ENCODE measurements at places on chromosomes 6 and 20.

DNA sequence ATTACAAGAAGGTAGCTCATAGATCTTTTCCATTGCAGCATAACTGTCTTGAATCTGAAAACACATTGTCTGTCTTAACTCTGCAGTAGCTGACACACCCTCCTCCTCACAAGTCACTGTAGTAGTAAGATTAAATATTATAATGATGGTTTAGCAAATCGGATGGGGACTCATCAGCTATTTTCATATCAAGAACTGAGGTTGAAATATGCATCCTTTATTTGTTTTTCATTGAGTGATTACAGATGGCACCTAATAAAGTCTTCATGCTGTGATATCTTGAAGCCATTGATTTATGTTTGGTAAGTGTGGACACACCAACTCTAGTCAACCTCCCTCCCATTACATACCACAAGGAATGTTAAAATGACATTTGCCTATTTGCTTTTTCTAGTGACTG is 267.4 kb upstream of the TAB2 start:
- no peak for DNase-seq

DNA sequence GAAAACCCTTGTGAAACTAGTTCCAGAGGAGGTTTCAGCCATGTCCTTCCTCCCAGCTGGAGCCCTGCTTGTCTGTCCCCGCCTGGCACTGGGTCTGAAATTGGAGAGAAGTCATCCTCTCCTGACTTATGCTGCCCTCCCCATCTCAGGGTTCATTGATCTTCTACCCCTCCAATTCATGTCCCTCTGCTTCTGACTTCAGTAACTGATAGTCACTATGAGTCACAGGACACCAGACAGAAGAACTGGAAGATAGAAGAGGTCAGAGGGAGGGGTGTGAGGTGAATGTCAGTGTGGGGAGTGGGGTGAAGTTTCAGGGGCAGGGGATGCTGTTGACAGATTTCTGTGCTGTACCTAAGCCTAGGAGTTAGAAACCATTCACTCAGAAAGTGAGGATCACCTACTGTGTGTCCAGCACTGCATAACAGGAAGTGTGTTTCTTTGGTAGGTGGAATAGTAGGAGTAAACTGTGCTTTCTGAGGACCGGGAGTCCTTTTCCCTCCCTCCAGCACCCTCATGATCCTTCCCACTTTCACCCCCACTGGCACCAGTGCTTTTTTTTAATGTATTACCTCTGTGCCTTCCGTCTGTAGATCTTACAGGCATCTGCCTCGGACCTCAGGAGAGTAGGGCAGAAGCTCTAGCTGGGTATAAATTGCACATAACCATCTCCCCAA is 627 bp upstream of the RPP21 start:
- no peak for DNase-seq

DNA sequence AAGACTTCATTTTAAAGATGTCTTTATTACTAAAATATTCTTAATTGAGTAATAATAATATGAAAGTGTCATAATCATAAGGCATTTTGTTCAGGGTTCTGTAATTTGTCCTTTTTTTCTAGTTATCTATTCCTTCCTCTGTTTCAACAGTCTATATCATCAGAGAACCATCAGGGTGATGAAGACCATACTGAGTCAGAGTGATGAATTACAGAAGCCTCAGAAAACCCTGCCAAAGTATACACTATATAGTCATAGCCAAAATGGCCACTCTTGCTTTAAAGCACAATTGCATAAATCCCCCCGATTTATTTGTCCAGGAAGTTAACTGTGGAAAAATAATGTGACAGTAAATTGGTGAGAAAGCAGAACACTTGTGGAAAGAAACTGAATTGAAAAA is 735.0 kb downstream of the EPHA7 start:
- DNase-seq: no peak

GRCh38 chr20:49704932-49705336 is 8.7 kb downstream of the B4GALT5 start:
- no peak for DNase-seq

- no peak for DNase-seq
Measured at GRCh38 chr6:75090576-75090975, 115.3 kb downstream of the COL12A1 start.

- no peak for DNase-seq
Measured at GRCh38 chr6:76719449-76719848, 647.0 kb upstream of the IMPG1 start.

- no peak for DNase-seq
Measured at GRCh38 chr20:62155428-62156253, 12.1 kb downstream of the SS18L1 start.

DNA sequence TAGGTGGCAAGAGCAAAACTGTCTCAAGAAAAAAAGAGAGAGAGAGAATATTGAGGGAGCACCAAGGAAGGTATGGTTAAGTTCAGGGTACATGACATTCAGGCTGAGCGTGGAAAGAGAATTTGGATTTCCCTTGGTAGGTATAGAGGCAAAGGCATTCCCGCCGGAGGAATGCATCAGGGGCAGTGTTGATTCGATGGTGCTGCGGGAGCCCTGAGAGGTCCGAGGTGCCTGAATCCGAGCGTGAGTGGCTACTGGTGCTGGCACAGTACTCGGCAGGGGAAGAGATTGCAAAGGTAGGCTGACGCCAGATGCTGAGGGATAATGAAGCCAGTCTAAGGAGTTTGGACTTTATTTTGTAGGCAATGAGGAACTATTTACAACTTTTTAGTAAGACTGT is 20.0 kb downstream of the BMP6 start:
- DNase-seq: no peak

GRCh38 chr20:39849664-39850063 is 839.4 kb downstream of the MAFB start:
- no peak for DNase-seq

DNA sequence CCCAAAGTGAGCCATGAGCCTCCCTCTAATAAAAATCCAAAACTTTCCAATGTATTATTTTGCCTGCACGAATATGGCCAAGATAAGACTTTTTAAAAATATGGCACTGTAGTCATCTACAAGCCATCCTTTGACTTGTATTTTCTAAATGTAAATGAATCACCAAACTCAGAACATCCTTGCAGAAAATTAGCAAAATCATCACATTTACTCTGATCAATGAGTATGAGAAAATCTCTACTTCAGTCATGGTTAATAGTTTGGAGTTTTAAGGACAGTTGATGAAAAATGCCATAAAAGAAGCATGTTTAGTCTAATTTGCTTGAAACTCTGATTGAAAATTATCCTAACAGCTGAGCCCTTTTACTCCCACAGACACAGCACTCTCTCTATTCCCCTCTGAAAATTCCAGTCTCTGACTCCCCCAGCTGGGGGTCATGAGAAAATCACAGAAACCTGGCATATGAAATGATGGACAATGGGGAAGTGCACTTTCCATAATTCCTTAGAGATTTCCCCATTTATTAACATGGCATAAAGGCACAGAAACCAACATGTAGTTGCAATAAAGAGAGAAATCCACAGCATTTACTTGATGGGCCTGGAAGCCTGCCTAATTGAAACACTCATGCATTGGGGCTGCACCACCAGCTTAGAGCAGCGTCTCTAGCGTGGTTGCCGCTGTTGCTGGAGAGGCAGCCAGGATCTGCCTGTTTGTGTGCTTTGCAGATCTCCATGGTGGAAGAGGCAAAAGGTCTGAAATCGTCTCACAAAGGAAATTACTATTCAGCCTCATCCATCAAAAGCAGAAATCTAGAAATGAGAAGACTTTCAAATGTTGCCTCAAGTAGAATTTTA is 214.0 kb downstream of the WDR27 start:
- DNase-seq: no peak

DNA sequence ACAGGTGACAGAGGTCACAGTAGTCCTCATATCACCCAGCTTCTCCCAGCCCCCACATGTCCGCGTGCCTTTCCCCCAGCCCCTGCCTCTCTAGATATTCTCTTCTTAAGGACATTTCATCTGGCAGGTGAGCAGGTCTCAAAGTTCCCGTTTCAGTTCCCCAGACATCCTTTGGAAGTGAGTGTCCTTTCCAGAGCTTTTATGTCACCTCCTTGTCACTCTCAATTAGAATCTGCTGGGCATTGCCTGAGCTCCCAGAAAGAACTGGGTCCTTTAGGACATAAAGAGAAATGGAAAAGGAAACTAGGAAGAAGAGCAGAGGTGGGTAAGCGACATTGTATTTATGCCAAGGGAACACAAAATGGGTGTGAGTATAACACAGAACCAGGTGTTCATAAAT is 66.9 kb upstream of the CEP85L start:
- no peak for DNase-seq

DNA sequence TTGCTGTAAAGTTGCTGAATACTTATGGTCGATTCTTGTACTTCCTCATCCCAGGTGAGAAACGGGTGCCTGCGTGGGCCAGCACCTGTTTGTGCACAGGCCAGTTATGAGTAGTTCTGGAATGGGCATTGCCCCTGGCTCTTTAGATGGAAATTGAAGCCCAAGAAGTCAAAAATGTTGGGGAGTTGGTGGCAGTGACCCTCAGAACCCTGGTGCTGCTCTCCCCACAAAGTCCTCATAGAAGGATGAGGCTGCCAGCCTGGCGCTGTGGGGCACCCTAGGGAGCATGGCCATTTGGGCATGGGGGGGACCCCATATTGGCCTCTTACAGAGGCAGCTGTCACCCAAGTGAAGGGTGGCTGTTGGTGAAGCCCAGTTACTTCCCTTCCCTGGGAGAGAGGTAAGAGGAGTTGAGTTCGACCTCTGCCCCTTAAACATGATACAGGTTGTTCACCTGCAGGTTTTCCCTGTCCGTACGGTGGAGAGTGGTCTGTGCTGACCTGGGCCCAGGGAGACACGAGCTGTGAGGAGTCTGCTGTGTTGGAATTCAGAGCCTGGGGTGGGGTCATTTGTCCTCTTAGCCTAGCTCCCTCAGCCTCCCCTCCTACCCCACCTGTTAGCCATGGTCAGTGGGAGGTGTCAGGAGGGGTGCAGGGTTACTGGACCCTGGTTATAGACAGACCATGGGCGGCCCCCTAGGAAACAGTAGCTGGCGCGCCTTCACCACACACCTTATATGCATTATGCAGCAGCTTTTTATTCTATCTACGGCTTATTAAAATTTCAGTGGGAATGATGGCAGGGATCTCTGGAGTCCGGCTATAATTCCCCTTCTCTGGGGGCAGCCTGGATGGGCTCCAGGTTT is 4.9 kb downstream of the HMGA1 start:
- no peak for DNase-seq

- no peak for DNase-seq
Measured at GRCh38 chr6:131776985-131777384, 30.8 kb upstream of the ENPP1 start.

- no peak for DNase-seq
Measured at GRCh38 chr6:90038961-90039653, 144.8 kb downstream of the GJA10 start.

DNA sequence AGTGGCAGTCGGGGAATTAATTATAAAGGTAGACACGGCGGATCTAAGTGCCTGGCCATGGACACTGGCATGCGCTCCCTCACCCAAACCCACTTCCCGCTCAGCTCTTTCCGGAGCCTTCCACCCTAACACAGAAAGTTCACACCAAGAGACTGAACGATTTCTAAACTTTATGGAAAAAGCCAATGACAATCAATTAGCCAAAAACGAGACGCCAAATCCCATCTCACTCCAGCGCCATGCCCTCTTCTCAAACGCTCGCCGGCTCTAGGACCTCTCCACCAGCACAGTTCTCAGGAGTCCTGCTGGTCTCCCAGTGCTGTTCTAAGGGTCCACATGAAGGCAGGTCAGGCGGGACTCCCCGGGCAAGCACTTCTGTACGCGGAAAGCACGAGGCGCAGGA is 641 bp downstream of the SF3B5 start:
- DNase-seq: no peak

DNA sequence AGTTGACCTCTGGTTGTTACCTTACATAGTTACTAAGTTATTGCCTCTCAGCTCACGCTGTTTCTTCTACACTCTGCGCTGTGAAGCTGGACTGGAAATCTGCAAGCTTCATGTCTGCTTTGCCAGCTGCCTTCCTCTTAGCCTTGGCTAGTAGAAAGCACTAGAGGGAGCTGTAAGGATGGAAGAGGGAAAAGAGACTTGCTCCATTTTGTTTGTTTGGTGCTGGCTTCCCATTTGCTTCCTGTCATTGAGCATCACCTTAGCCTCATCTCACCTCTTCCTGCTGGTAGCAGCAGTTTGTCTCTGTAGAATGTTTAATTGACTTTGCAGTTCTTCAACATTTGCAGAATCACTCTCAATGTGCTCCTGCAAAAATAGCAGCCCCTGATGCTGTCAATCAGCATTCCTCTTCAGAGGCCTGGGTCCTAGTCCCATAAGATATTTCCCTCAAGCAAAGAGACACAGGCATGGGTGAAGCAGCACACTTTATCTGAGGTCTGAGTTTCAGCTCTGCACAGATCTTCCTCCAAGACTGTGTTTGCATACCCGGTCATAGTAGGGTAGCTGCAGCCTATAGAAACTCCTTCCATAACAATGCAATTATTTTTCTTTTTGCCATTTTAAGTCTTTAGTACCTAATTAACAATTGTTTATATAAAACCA is 302.2 kb upstream of the EPHA7 start:
- no peak for DNase-seq

GRCh38 chr6:74597266-74597665 is 608.6 kb downstream of the COL12A1 start:
- no peak for DNase-seq

DNA sequence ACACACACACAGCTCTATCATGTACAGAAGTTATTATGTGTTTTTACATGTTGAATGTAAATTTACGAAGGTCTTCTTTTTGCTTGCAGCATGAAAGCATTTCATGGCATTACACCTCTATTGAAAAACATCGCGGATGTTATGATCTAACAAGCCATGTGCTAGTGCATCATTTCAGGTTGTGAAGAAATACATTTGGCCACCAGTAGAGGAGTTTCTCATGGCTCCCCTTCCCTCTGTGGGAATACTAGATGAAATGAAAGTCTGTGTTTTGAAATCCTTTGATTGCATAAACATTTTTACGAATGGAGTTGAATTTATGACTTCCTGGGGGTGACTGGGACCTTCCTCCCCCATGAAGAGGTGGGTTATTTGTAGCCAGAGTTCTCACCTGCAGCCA is 17.7 kb downstream of the MAS1 start:
- DNase-seq: no peak

- DNase-seq: no peak
Measured at GRCh38 chr20:49169547-49169946, 18.6 kb downstream of the STAU1 start.

GRCh38 chr6:39634646-39635341 is 90.4 kb downstream of the KIF6 start:
- DNase-seq: no peak

- no peak for DNase-seq
Measured at GRCh38 chr6:8352335-8352965, 82.9 kb downstream of the SLC35B3 start.

DNA sequence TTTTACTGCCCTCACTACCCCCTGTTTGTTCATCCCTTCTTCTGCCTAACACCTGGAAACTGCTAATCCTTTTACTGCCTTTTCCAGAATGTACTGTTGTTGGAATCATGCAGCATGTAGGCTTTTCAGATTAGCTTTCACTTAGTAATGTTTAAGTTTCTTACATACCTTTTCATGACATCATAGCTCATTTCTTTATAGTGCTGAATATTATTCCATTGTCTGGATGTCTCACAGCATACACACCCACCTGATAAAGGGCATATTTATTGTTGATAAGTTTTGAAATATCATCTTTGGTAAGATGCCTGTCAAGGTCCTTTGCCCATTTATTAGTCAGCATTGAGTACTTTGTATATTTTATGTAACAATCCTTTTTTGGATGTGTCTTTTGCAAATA is 588.2 kb upstream of the NRSN1 start:
- DNase-seq: no peak

- no peak for DNase-seq
Measured at GRCh38 chr20:19070681-19071445, 141.6 kb upstream of the SLC24A3 start.

GRCh38 chr6:100948381-100949133 is 67.4 kb upstream of the ASCC3 start:
- DNase-seq: no peak

Measured in stimulated activated CD4-positive, alpha-beta T cell treated with anti-CD3 and anti-CD28 coated beads, Interleukin-1b, Interleukin-23, amount 100 ng/mL, for 1 hour (primary cell).